Suppressor macrophage (primary cell): ENCODE measurements at places on chromosomes 3 and 15.

DNA sequence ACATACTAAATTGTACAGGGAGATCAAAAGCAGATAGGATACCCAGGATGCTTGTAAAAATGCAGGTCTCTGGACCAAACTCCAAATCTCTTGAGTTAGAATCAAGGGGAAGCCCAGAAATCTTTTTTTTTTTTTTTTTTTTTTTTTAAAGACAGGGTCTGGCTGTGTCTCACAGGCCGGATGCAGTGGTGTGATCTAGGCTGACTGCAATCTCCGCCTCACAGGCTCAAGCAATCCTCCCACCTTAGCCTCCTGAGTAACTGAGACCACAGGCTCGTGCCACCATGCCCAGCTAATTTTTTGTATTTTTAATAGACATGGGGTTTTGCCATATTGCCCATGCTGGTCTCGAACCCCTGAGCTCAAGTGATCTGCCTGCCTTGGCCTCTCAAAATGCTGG is 373.5 kb downstream of the SHQ1 start:
- no peak for DNase-seq

DNA sequence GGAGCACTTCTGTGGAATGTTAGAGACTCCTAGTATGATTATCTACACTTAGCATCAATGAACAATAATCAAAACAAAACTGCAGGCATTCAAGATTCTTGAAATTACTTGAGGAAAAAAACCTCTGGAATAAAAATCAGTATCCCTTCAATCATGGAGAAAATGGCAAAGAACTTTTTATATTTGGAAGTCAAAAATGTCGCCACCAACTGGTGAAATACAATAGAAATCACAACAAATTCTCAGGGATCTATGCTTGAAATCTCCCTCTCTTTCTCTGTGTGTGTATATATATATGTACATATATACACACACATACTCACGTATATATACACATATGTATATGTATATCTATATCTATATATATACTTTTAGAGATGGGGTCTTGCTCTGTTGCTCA is 378.9 kb upstream of the ALCAM start:
- DNase-seq = no peak

DNA sequence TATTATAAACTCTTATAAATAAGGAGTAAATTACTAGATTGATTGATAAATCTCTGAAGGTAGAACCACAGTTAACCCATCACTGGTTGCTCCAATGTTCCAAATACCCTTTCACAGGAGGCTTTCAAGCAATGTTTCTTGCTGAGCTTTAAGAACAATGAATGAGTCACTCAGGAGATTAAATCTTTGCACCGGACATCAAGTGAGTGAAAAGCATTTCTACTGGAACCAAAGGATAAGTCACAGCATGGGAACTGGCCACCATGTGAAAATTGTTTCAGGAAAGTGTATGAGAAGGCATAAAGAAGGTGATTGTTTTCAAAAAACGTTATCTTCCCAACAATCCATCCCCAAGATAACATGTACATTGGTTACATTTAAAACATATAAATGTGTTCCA is 90.6 kb downstream of the CNTN3 start:
- no peak for DNase-seq

DNA sequence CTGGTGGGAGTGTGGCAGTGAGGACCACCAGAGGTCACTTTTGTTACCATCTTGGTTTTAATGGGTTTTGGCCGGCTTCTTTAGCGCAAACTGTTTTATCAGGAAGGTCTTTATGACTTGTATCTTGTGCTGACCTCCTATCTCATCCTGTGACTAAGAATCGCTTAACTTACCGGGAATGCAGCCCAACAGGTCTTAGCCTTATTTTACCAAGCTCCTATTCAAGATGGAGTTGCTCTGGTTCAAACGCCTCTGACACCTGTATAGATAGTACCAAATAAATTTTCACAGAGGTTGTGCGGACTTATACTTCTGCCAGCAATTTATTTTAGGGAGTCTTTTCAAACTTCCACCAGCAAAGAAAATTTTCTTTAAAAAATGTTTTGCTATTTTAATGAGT is 13.6 kb upstream of the SLCO3A1 start:
- no peak for DNase-seq

DNA sequence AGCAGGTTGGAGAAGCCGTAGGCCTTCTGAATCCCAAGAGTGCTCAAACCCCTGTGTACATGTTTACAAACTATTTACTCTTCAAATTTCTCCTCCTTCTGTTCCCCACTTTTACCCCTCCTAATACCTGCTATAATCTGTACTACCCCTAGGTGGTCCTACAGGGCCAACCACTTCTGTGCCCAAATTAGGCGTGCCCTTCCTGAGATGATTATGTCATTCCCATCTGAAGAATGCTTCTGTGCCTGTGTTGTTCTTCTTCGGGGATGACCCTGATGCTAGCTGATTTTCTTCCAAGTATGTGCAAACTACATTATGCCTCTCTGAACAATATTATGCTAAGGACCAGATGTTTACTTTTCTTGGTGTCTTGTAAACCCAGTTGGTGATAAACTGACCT is 20.5 kb downstream of the RBP2 start:
- no peak for DNase-seq

GRCh38 chr3:87856126-87856525 is 202.7 kb downstream of the CGGBP1 start:
- DNase-seq = peak; percentile 19

GRCh38 chr15:90883526-90883975 is 753 bp upstream of the FES start:
- peak; percentile 24 for DNase-seq

DNA sequence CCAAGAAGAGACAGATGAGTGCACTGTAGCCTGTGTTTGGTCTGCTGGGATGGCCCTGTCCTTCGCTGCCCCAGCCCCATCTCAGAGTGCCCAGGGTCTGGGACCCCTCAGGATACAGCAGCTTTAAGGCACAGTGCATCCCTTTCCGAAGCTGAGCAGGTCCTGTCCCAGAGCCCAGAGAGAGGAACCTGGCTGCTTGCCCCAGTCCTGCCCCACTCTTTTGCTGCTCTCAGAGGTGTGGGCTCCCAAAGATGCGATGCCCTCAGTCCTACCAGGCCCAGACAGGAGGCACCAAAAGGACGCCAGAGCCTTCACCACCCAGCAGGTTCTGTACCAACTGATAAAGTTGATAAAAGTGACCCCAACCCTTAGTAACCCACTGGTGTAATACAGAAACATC is 8.2 kb downstream of the PLCD1 start:
- no peak for DNase-seq

- DNase-seq = no peak
Measured at GRCh38 chr15:70212963-70213315, 115.2 kb upstream of the TLE3 start.

GRCh38 chr15:44535523-44536301 is 1.2 kb upstream of the EIF3J start:
- peak; percentile 38 for DNase-seq

- no peak for DNase-seq
Measured at GRCh38 chr3:106425026-106425425, 556.2 kb upstream of the CBLB start.

GRCh38 chr3:114538211-114538610 is 244.4 kb downstream of the TIGIT start:
- no peak for DNase-seq

DNA sequence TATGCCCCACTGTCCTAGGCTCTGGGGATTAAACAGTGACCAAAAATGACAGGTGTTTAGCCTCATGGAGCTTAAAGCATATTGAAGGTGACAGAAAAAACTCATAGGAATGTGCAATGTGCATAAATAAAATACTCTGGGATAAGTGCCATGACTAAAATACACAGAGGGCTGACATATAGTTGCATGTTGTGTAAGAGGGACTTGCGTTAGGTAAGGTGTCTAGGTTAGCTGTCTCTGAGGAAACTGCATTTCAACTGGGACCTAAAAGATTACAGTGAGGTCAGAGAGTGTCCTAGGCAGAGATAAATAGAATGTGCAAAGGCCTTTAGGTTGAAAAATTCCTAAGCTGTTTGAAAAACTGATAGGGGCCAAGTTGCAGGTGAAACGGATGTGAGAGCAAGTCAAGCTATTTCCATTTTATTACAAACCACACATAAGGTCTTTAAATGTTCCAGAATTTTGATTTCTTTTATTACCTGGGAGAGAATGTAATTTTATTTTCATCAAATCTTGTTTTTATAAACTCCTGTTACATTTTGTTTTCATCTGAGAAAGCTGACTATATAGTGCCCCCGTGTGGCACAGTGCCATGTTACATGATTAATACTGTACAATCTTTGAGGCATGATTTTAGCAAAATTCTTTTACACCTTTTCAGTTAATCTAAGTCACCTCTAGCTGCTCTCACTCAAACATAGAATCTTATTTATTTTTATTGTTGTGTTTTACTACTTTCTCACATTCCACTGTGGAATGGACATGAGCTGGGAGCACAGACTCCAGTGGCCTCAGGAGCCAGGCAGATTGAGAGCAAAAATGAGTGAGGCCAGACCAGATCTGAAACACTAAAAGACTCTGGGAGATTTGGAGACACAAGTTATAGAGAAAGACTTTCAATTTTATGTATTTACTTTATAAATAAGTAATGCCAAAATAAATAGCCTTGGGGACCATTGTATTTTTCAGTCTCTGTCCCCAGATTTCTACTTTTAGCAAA is 259.6 kb upstream of the ZNF717 start:
- DNase-seq = peak; percentile 30

GRCh38 chr15:73374604-73375003 is 5.8 kb upstream of the HCN4 start:
- DNase-seq = no peak

GRCh38 chr15:26260517-26261133 is 397.5 kb upstream of the ATP10A start:
- DNase-seq = peak; percentile 69

- no peak for DNase-seq
Measured at GRCh38 chr15:78003539-78004008, 73.9 kb downstream of the TBC1D2B start.

DNA sequence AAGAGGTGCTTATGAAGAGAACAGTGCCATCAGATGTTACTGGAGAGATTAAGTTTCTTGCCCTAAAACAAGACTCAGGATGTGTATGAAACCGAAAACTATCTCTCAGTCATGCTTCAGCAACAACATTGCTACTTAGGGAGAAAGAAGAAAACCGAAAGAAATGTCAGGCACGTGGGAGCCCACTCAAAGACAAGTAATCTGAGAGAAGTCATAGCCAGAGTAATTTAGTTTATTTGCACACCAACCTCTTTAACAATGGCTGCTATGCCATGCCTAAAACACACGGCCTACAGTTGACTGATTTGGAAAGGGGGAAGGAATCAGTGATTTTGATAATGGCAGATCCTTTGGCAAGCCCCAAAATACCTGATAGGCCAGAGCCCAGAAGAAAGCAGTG is 162.9 kb downstream of the TIGIT start:
- DNase-seq = no peak

DNA sequence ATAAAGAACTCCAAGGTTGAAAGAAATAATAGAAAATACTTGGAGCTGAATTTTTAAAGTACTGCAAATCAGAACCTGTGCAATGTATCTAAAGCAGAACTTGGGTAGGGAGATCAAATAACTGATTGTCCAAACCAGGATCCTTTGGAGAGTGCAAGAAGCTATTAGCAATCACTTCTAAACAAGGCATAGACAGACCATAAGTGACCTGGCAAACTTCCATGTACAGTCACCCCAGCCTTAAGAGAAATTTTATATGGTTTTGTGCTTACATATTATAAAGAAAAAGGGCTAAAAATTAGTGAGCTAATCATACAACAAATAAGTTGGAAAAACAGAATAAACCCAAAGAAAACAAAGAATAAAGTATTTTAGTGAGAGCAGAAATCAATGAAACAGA is 35.2 kb downstream of the ETV5 start:
- no peak for DNase-seq

DNA sequence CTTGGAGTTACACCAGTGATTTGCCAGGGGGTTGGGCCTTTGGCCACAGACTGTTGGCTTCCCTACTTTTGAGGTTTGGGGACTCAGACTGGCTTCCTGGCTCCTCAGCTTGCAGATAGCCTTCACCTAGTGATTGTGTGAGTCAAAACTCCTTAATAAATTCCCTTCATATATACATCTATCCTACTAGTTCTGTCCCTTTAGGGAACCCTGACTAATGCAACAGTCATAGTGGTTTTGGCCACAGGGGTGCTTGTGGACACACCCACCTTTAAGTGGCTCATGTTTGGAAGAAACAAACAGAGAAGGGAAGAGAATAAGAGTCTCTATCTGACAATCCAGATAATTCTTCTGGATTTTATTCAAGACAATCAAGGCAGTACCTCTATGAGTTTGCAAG is 457.7 kb downstream of the EPHA3 start:
- DNase-seq = no peak

GRCh38 chr15:97528238-97528637 is 432.3 kb upstream of the ARRDC4 start:
- no peak for DNase-seq

- DNase-seq = no peak
Measured at GRCh38 chr15:45635763-45636292, 999 bp downstream of the SQOR start.

- DNase-seq = no peak
Measured at GRCh38 chr3:105422645-105423044, 55.9 kb downstream of the ALCAM start.

DNA sequence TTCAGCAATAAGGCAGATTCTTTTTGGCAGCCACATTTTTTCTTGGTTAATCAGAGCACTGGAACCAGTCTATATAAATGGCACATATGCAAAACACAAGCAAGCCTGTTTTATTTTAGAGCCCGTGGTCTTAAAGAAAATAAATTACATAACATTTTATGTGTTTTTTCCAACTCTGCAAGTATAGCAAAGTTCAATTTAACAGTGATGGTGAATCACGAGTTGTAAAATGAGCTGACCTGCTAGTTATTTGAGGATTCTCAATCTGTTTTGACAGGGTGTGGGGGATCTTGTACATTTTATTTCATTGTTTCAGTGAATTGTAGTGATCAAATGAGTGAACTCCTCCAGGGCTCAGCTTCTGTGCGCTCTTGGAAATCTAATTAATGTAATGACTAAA is 2.7 kb downstream of the ARHGEF26 start:
- DNase-seq = no peak

DNA sequence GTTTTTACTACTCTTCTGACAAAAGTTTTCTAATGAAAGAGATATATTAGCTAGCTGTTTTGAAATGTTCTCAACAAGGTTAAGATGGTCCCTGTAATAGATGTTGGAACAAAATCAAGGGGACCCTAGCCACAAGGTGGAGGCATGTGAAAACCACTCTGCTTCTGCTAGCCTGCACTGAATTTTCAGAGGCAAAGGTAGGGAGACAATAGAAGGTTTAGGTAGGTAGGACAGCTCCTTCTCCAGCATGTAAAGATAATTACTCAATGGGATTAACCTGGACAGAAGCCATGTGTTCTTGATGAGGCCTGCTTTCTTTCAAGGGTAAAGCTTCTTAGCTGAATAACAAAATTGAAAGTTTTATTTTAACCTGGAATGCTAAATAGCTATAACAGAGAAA is 333.5 kb downstream of the LSAMP start:
- no peak for DNase-seq

GRCh38 chr3:16132190-16132589 is 42.3 kb upstream of the GALNT15 start:
- DNase-seq = no peak

- DNase-seq = no peak
Measured at GRCh38 chr3:13569641-13570390, 20.9 kb downstream of the FBLN2 start.
